ENCODE measurements at places on chromosomes 3 and 15.

GRCh38 chr3:8854656-8855055, 85.2 kb upstream of the OXTR start:
- no peak for DNase-seq

- no peak for DNase-seq
Observed at GRCh38 chr15:65286069-65286703, 497 bp downstream of the PARP16 start.

DNA sequence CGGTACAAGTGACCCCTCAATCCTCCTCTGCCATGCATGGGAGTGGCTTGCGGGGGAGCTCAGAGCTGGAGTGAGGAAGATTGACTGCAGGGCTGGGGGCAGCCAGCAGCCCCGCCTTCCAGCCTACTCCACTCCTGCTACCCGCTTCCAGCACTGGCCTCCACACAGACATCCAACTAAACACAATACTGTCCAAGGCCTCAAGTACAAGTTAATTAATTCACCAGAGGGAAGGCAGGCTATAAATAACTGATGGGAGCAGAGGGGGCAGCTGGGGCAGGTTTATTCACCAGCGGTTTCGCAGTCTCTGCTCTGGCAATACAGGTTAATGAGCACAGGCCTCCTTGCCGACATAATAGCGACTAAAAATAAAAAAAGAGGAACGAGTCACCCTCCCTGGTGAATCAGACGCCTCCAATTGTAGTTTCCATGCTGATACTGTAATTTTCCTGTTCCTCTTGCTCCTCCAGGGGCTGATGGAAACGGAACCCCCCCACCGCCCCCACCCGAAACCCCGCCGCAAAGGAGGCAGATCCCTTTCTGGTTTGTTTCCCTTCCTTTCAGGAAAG, 166.4 kb upstream of the TLE3 start:
- no peak for DNase-seq

- no peak for DNase-seq
Observed at GRCh38 chr15:94972314-94972713, 741.0 kb downstream of the MCTP2 start.

DNA sequence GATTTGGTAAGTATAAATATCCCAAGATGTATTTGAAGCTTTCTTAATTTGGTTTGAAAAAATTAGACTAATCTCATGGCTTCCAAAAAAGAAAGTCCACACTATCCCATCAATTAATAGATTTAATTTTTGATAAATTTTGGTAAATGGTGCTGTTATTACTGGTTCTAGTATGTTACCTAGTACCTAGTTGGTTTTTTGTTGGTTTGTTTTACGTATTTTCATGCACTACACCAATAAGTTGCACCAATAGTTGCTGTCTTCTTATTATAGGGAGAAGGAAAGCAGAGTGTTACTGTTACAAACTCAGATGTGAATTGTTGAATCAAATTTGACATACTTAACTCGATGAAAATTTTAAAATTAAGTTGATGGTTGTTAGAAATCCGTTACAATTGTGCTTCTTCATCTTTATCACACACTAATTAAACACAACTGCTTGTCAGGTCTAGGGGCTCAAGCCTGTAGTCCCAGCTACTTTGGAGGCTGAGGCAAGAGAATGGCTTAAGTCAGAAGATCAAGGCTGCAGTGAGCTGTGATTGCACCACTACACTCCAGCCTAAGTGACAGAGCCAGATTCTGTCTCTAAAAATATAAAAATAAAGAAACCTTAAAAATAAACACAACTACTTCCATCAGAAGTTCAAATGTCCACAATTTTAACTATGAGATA, 23.1 kb upstream of the MBNL1 start:
- DNase-seq: no peak

GRCh38 chr3:14687360-14687759, 12.4 kb downstream of the C3orf20 start:
- no peak for DNase-seq

GRCh38 chr15:42286445-42287029, 13.3 kb upstream of the TMEM87A start:
- DNase-seq: no peak

DNA sequence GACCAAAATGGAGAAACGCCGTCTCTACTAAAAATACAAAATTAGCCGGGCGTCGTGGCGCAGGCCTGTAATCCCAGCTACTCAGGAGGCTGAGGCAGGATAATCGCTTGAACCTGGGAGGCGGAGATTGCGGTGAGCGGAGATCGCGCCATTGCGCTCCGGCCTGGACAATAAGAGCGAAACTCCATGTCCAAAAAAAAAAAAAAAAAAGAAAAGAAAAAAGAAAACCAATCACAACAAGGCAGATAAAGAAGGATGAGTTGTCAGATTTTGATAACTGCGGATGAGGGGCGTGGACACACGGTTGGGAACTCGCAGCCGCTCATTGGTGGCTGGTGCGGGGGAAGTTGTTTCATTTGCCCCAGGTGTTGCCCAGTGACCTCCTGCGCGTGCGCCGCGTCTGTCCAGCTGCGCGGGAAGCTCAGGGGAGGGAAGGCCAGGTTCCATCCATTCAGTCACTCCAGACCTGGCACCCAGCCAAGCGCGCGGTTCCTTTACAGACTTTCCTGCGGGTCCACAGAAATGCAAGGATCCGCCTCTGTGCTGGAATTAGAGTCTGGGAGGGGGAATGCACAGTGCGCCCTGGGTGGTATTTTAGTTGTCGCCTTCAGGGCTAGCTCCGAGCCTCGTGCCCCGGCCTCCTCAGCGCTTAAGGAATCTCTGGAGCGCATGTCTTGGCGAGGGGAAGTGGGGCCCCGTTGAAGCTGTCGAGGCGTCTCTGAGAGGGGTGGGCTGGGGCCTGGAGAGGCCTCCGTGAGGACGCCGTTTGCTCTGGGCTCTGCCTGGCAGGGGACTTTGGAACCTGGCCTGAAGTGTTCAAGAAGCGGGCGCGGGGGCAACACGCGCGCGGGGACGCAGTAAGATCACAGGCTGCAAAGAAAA, 708 bp upstream of the GCHFR start:
- DNase-seq: no peak

GRCh38 chr3:164890061-164890460, 188.2 kb downstream of the SI start:
- DNase-seq: no peak

GRCh38 chr3:193954752-193955151, 181.2 kb upstream of the HES1 start:
- no peak for DNase-seq

GRCh38 chr3:128504533-128504915, 11.5 kb upstream of the GATA2 start:
- DNase-seq: no peak

- DNase-seq: no peak
Observed at GRCh38 chr15:50767332-50767861, 1.9 kb upstream of the SPPL2A start.

DNA sequence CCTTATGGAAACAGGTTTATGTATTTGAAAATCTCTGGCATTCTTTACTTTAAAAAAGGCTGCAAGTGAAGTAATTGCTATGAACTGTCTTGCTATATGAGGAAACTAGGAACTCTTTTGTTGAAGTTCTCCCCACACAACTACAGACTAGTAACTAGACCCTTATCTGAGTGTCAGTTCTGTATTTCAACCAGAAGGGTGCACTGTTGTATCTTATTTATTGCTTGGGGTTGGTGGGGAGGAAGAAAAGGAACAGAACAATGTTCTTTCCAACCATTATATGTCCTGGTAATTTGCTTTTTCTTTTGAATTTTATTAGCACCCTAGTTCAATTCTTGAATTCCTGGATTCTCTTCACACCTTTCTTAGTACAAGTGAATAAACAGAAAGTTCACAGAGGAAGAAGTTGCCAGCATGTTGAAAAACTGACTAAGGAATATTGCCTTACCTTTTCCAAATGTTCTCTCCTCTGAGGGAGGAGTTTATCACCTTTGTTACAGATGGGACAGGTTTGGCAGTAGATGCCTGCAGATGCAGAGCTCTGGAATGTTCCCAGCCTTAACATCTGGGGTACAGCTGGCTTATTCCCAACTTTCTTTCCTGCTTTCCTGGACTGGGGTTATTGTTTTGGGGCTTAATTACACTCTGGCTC, 162.4 kb upstream of the CFAP20DC start:
- DNase-seq: no peak

DNA sequence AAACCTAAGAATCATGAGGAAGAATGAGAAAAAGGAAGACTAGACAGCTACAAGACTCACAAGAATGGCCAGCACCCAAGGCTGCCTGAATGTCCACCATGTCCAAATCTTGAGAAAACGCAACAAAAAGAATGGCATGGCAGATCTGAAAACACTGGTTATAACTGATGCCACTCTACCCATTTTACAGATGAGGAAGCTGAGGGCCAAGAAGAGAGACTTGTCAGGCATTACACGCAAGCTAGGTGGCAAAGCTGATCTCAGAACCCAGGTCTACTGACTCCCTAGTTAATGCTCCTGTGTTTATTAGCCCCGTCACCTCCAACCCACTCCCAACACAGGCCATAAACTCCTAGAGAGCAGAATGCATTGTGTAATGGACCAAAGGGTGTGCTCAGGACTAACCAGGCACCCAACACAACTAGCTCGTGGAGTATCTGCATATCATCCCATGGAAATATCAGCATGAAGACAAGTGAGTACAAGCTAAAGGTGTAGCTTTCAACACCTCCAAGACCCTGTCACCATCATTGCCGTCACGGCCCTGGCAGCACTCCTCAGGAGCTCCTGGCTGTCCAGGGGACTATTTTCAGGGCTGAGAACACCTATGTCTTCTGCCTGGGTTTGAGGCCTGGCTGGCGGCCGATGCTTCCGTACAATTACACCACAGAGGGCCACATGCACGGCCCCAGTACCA, 111.7 kb downstream of the XXYLT1 start:
- DNase-seq: no peak

- DNase-seq: no peak
Observed at GRCh38 chr3:18153571-18154173, 271.5 kb downstream of the SATB1 start.

DNA sequence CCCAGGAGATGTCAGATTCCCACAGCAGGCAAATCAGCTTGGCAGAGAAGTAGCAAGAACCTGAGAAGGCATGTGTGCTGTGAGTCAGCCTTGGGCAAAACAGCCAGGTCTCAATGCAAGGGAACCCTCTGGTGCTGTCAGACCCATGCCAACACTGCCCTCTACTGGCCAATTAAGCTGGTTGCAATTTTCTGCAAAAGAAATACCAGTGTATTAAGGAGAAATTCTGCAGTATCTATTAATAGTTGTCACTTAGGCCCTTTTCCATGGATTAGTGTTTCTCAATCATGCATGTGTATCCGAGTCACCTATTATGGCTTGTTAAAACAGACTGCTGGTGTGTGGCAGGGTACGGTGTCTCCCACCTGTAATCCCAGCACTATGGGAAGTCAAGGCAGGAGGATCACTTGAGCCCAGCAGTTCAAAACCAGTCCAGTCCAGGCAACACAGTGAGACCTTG, 26.2 kb downstream of the MAP4 start:
- DNase-seq: peak; percentile 41

DNA sequence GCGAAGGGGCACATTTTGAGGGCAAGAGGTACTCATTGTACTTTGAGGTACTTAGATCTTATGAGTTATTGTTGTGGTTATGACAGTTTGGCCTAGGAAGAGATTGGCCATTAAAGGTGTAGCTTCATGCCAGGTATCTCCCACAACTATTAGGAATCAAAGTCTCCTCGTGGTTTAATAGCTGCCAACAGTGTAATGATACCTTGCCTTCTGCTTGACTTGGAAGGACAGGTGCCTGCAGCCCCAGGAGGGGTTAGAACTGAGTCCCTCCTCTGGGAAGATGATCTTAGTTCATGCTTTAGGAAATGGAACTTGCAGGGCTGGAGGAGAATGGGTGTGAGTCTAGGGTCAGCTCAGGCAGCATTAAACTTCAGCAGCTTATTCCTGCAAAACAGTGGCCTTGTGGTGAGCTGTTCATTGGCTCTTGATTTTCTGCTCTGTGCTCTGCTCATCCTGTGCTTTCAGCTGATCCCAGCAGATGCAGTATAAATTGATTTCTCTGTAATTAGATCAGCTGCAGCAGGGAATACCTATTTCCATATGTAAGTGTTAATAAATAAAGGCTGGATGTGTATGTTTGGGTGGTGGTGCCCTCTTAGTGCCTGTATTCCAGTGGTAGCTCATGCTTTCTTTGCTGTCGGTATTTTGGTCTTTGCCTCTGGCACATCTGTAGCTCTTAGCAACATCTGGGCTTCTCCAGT, 40.5 kb downstream of the ZNF609 start:
- DNase-seq: no peak

GRCh38 chr3:13115576-13115910, 42.3 kb upstream of the IQSEC1 start:
- DNase-seq: no peak

DNA sequence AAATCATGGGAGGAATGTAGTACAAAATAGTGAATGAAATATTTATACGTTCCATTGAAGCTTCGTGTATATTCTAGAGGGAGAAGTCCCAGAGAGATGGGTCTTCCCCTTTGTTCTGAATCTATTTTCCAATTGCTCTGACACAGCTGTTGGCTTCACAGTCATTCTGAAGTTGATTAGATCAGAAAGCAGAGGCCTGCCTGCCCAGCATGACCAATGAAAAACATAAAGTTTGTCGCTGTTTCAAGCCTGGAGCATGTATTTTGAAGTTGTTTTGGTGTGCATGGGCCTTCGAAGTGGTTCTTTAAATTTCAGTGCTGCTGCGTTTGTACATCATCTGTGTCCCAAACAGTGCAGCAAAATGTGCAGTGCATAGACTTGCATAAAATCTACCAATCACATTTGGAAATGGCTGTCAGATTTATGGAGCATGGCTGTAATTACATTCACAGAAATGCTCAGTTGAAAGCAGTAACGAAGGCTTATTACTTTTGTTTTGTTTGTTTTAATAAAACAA, 31.0 kb upstream of the RBMS3 start:
- DNase-seq: no peak

- DNase-seq: no peak
Observed at GRCh38 chr15:31322504-31322903, 4.1 kb upstream of the KLF13 start.

DNA sequence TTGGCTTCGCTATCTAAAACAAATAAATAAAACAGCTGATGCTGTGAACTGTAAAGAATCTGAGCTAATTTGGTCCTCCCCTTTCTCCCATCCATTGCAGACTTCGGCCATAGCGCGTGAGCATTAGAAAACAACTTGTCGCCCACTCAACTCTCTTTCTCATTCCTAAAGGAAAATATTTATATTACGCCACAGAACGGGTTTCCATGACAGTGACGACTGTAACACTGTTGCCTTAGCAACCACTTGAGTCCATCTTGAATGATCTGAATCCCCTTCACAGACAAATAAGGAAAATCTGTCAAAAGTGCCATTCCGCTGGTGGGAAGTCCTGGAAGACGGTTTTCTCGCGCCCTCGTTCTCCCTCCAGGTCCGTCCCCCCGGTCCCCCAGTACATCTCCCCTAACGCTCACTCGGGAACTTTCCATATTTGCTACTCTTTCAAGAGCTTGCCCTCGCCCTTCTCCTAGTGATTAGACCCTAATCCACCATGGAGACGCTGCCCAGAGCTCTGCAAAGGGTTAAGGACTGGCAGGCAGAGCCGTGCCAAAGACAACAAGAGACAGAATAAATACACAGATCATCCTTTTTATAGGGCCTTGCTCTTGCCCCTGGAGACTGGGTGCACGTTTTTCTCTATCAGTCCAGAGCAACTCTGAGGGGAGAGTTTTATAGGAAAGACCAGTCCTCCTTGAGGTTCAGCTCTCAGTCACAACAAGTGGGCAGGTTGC, 50.5 kb downstream of the CRYGS start:
- no peak for DNase-seq

- DNase-seq: no peak
Observed at GRCh38 chr15:79045041-79045440, 45.5 kb downstream of the RASGRF1 start.

Measured in stimulated activated CD4-positive, alpha-beta T cell treated with anti-CD3 and anti-CD28 coated beads, TNF-alpha, amount 100 ng/mL, for 1 hour (primary cell).